ENCODE measurements at places on chromosomes 1 and 21.
A peak's percentile ranks its signal among the peaks of the same experiment; 100 is the strongest.

- DNase-seq: no peak
These were observed 65.4 kb upstream of the ESRRG start for GRCh38 chr1:216788671-216789070.

GRCh38 chr1:208515129-208515528 lies 270.9 kb upstream of the PLXNA2 start:
- no peak for DNase-seq

- DNase-seq: no peak
These were observed 434.6 kb upstream of the CHRM3 start for GRCh38 chr1:238951809-238952208.

- DNase-seq: no peak
These were observed 63.1 kb downstream of the ELK4 start for GRCh38 chr1:205568469-205569361.

DNA sequence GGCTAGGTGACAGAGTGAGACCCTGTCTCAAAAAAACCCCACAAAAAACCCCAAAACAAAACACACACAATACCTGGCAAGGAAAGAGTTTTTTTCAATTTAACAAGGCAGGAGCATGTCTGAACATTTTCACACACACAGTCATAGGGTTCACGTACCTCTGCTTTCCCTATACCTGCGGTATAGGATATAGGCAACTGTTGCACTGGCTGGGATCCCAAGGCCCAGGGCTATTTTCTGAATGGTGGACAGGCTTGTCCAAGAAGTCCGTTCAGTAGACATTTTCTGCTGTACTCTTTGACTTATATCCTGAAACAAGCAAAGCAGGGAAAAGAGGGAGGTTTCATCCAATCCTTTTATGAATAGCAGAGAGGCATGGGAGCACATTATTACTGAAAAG lies 7.6 kb downstream of the TDRKH start:
- DNase-seq: no peak

GRCh38 chr1:228359613-228360532 lies 46.8 kb downstream of the TRIM11 start:
- DNase-seq: no peak

GRCh38 chr1:41739061-41739955 lies 179.4 kb downstream of the HIVEP3 start:
- no peak for DNase-seq

- DNase-seq: no peak
These were observed 8.4 kb downstream of the CFAP126 start for GRCh38 chr1:161359291-161359690.

DNA sequence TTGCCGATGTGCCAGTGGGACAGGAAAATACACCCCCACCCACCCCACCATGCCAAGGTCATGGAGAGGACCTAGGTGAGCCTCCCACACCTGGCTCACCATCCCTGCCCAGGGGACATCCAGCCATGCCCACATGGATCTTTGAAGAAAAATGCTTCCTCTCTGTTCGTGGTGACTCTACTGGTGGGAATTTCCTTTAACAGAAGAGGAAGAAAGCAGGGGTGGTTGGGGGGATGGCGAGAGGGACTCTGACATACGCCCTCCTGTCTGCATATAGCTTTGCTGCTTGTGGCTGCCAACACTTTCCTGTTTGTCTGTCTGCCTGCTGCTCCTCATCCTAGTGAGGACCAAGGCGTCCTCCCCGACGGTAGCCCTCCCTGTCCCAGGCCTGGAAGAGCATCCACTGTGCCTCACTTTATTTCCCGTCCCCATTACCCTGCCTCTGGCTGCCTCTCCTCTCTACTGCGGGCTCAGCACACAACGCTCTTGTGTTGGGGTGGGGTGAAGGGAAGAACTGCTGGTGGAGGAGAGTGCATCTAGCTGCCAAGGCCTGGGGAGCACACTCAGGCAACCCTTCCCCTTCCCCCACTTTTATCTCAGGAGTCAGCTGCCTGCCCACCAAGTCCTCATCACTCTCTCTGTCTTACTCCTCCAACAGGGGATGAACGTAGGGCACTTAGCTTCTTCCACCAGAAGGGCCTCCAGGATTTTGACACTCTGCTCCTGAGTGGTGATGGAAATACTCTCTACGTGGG lies 2.5 kb downstream of the SEMA4A start:
- no peak for DNase-seq

DNA sequence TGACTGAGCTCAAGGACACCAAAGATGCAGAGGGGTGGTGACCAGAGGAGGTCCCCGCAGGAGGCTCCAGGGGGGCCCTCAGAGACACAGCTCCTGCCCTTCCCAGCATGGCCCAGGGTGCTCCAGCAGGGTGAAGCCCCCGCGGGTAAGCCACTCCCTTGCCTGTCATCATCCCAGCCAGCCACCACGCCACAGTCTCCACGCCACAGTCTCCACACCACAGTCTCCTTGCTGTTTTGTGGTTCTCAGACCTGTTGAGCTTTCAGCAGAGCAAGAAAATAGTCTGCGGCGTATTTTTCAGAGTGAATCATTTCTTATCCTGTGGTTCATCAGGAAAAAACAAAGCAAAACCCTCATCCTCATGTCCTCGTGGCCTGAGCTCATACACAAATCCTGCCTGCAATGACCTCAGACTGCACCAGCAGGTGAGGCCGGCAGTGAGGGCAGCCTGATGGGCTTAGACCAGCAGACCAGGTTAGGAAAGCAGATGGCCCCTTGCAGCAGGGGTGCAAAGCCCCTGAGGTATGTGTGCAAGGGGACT lies 25.7 kb upstream of the ABCG1 start:
- DNase-seq: no peak

DNA sequence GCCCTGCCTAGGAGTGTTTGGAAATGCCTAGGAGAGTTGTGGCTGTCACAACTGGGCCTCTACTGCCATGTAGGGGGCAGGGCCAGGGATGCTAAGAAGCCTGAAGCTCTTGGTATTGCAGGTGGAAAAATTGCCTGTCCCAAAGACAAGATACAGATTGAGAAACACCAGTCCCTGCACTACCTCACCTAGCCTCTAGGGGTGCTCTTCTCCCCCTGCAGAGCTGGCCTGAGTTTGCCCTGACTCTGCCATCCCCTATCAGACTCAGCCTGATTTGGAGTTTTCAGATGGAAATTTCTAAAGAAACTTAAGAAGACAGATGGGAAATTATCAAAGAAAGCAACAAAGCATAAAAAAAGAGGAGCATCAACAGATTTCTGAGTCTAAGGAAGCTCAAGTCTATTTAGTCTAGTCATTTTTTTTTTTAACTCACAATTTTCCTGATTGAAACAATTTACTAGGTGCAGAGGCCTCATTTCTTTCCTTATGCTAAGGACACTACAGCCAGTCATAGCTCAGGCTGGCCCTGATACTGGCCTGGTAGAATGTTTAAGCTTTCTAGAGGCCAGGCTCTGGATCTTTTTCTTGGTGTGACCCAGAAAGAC lies 61.4 kb upstream of the LRRN2 start:
- peak; percentile 60 for DNase-seq
